ENCODE measurements at places on chromosomes 4 and X.

DNA sequence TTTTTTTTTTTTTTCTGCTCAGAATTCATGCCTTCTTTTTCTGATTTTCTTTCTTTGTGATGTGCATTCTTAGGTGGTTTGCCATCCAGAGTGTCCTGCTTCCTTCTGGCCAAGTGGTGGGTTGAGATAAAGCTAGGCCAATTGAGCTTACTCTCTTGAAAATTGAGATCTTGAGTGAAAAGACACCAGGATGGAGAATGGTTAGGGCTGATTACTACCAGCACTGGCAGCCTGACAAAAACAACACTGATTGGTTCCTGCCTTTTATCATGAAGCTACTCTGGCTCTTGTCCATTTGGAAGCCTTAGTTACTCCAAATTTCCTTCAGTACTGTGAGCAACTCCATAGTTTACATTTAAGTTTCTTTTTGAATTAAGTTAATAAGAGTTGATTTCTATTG, 404.0 kb downstream of the PPARGC1A start:
- no peak overlapping the region for H3K27ac ChIP-seq
- H3K36me3 ChIP-seq: no peaks in the 10 kb centered on the region
- DNase-seq: no peak
- H3K4me3 ChIP-seq: no peak overlapping the region
- H3K4me1 ChIP-seq: no peaks in the 10 kb centered on the region

- peaks cover 2% of the 10 kb centered on the region for H3K36me3 ChIP-seq
- no peaks in the 10 kb centered on the region for H3K27me3 ChIP-seq
- DNase-seq: peak; percentile 36
- H3K27ac ChIP-seq: peak within 1 kb of the TSS; percentile 97
- peak within 1 kb of the TSS; percentile 83 for H3K4me3 ChIP-seq
- H3K4me1 ChIP-seq: peaks cover 59% of the 10 kb centered on the region
Observed at GRCh38 chrX:30653415-30654131, at the start of gene GK. TSS of gene GK (plus strand) at chrX:30653423. CDS start at chrX:30653538, 115 bp downstream.

DNA sequence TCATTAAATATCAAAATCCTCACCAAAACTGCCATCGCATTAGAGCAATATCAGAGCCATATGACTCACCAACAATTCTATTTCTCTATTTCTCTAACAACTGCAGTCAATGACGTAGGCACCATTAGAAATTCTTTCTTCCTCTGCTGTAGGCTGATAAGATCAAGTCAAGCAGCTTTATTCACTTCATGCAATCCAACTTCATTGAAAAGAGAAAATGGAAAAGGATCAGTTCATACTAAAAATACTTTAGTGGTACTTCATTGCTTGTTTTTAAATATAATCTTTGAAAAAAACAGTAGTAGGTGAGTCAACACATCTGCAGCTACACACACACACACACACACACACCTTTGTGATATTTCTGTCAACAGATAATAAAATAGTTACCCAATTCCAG, 345.3 kb upstream of the TENM3 start:
- DNase-seq: no peak
- no peak overlapping the region for H3K4me3 ChIP-seq
- H3K36me3 ChIP-seq: no peaks in the 10 kb centered on the region

- peaks cover 70% of the 10 kb centered on the region for H3K4me1 ChIP-seq
- no peak for DNase-seq
- H3K27me3 ChIP-seq: no peaks in the 10 kb centered on the region
- peak overlapping the region; percentile 98 for H3K27ac ChIP-seq
Observed at GRCh38 chr4:6986072-6986780, 56.9 kb upstream of the TADA2B start.

DNA sequence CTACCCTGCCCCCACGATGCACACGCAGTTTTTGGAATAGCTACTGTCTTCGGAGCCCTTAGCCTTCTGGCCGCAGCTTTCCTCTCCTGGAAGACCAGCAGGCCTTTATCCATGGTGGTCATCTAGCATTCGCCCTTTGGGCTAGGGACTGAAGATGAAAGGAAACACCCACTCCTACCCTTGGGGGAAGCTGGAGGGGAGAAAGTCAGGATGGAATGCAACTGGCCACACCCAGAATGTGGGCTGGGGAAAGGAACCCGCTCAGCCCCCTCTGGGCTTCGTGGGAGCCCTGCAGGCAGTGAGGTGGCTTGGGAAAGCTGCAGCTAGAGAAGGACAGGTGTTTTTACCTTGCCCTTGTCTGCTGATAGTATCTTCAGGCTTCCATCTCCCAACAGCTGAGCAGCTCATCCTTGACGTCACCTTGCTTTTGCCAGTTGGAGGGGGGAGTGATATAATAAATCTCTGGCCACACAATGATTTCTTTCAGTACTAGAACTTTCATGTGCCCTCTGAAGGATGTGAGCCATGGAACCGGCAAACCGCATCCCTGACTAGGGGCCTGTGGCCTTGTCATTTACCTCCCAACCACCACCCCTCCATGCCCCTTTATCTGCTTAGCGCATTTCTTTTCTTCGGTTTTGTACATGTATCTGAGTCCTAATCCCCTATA, 59.0 kb downstream of the ELF4 start:
- no peak overlapping the region for H3K4me3 ChIP-seq
- no peaks in the 10 kb centered on the region for H3K27me3 ChIP-seq
- no peaks in the 10 kb centered on the region for H3K4me1 ChIP-seq

DNA sequence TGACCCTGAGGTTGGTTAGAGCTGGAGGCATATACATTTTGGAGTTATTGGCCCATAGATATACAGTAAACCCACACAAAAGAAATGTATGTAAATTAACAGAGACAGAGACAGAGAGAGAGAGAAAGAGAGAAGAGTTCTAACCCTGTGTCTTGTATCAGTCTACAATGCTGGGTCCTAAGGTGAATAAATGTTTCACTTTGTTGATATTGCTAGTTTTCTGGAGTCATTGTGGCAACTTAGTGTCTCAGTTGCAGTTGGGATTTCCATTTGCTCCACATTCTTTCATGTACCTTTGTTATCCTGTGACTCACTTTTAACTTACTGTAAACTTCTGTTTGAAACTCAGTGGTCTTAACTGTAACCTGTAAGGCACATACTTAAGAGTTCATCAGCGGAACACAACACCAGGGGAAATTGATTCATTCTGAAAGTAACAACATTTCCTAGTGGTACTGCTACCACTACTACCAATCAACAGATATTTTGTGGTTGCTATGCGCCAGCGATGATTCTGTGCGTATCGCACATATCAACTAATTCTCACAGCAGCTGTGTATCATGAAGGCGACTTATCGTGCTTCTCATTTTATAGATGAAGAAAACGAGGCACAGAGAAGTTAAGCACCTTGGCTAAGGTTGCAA, 38.5 kb upstream of the ETDA start:
- peak; percentile 49 for DNase-seq
- H3K27me3 ChIP-seq: no peaks in the 10 kb centered on the region
- peaks cover 16% of the 10 kb centered on the region for H3K4me1 ChIP-seq
- no peaks in the 10 kb centered on the region for H3K36me3 ChIP-seq
- peak overlapping the region; percentile 64 for H3K27ac ChIP-seq
- no peak overlapping the region for H3K4me3 ChIP-seq
